ENCODE measurements at places on chromosomes 4 and X.
A peak's percentile ranks its signal among the peaks of the same experiment; 100 is the strongest.

- no peak for DNase-seq
Observed at GRCh38 chr4:155676430-155676825, 9.8 kb downstream of the GUCY1A1 start.

- DNase-seq = no peak
Observed at GRCh38 chrX:93346309-93346708, 327.1 kb downstream of the NAP1L3 start.

GRCh38 chr4:120977435-120977997, 55.0 kb upstream of the PRDM5 start:
- DNase-seq = peak; percentile 64

GRCh38 chr4:139221687-139222086, 44.7 kb upstream of the ELF2 start:
- DNase-seq = no peak

DNA sequence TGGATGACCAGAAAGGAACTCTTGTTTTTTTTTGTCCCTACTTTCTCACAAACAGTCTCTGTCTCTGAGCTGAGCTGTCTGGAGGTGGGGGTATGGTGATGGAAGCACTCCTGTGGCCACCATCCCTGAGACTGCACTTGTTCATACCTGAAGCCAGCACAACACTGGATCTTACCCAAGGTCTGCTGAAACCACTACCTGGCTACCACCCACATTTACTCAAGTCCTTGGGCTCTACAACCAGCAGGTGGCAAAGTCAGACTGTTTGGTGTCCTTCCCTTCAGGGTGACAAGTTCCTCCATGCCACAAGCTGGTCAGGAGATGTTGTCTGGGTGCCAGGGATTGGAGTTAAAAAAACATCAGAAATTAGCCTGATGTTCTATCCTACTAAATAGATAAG, 89.7 kb downstream of the NEXMIF start:
- DNase-seq = no peak

- DNase-seq = no peak
Observed at GRCh38 chrX:34768290-34768689, 111.2 kb upstream of the TMEM47 start.

DNA sequence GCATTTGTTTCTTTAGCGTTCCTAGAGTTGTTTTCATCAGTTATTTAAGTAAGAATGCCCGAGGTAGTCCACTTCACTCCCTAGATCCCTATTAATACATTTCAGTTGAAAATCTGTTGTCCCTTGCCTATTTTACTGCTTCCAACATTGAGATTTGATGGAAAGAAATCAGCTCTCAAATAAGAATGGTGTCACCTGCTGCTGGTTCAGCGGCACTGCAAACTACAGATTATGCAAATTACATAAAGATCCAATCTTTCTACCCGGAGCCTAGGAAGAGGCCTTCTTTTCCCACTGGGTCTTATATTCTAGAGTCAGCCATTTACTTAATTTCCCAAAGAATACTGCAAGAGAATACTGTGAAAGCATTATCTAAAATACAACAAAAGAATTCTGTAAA, 597.6 kb upstream of the MAGEB2 start:
- DNase-seq = peak; percentile 0

- no peak for DNase-seq
Observed at GRCh38 chr4:155529272-155529671, 137.4 kb upstream of the GUCY1A1 start.

GRCh38 chrX:107000013-107000515, at the start of gene MORC4:
Gene MORC4, minus strand, starts transcription at chrX:107000212. Its CDS starts 243 bp downstream, at chrX:106999969.
- peak; percentile 80 for DNase-seq

- DNase-seq = peak; percentile 62
Observed at GRCh38 chr4:62135565-62136156, 935.5 kb downstream of the ADGRL3 start.

GRCh38 chr4:4456351-4456750, 69.4 kb downstream of the NSG1 start:
- peak; percentile 33 for DNase-seq

DNA sequence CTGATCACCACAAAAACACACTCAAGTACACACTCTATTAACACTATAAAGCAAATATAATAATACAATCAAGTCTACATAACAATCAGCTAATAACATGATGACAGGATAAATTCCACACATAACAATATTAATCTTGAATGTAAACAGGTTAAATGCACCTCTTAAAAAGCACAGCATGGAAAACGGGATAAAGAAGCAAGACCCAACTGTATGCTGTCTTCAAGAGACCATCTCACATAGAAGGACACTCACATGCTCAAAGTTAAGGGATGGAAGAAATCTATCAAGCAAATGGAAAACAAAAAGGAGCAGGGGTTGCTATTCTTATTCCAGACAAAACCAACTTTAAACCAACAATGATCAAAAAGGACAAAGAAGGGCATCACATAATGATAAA, 28.1 kb downstream of the CBR4 start:
- no peak for DNase-seq

DNA sequence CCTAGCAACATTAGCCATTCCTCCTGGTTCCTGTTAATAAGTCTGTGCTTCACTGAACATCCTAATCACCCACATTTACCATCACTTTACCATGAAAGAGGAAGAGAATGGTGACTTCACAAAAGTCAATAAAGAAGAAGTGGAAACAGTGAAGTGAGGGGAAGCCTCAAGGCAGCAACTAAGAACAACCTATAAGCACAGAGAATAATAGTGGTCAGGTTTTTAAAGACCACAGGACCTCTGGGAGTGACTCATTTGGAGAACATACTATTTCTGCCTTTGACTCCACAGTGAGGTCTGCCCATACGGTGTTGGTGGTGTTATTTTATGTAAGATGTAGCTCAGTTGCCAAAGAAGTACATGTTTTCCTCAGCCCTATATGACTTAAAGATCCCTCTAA, 86.0 kb upstream of the TET2 start:
- no peak for DNase-seq

GRCh38 chr4:42945874-42946273, 53.4 kb downstream of the GRXCR1 start:
- no peak for DNase-seq

DNA sequence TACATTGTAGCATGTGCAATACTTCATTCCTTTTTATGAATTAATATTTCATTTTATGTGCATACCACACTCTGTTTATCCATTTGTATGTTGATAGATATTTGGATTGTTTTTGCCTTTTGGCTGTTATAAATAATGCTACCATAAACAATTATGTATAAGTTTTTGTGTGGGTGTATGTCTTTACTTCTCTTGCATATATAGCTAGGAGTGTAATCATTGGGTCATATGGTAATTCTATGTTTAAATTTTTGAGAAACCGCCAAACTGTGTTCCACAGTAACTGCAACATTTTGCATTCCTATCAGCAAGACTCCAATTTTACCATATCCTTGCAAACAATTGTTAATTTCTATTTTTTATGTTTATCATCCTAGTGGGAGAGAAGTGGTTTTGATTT, 3.1 kb upstream of the TCEAL5 start:
- no peak for DNase-seq

- no peak for DNase-seq
Observed at GRCh38 chr4:24497221-24497620, 87.1 kb downstream of the DHX15 start.

- no peak for DNase-seq
Observed at GRCh38 chr4:41728573-41728913, 20.0 kb downstream of the PHOX2B start.

GRCh38 chr4:23614284-23614892, 275.5 kb downstream of the PPARGC1A start:
- DNase-seq = peak; percentile 31

DNA sequence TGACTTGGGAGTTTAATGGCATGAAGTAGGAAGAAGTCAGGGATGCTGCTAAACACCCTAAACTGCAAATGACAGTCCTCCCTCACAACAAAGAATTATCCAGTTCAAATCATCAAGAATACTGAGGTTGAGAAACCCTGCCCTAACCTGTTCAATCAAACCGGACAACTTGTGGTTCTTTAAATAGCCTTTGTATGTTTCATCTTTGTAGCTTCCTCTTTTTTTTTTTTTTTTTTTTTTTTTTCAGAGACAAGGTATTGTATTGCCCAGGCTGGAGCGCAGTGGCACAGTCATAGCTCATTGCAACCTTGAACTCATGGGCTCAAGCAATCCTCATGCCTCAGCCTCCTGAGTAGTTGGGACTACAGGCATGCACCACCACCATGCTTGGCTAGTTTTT, 52.5 kb upstream of the TTC29 start:
- no peak for DNase-seq
